ENCODE measurements at places on chromosomes 1 and 21. TPM values are rescaled to one million over a fixed set of nuclear protein-coding genes. Genes with fewer than 3 reads are reported as not detected.
A peak's percentile ranks its signal among the peaks of the same experiment; 100 is the strongest.

DNA sequence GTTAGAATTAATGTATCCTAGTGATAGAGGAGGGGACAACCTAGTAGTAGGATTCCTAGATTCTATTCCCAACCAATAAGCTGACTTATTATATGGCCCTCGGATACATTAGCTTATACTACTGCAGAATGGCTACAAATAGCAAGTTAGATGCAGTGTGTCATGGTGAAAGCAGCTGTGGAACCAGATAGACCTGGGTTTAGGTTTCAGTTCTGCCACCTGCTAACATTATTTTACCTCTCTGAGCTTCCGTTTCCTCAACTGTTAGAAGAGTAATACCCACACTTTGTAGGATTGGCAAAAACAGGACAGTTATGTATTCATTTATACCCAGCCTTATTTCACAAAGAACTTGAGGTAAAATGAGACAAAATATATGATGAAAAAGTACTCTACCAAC, 21.6 kb upstream of the MAGOH start:
- no peak overlapping the region for H3K4me3 ChIP-seq
- H3K4me1 ChIP-seq, result no peaks in the 10 kb centered on the region
- H3K36me3 ChIP-seq, result peaks cover 37% of the 10 kb centered on the region
- H3K27me3 ChIP-seq, result no peaks in the 10 kb centered on the region
- H3K27ac ChIP-seq, result no peak overlapping the region

DNA sequence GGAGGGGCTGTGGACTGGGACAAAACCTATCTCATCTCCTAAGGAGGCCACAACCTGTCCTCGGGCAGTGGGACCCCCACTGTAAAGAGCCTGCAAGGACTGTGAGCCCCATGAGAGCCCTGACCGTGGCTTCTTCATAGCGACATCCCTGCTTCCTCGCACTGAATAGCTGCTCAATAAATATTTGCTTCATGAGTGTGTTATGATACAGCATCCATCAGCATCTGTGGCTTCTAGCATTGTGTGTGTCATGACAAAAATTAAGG, 40.5 kb upstream of the CSF3R start:
- no peaks in the 10 kb centered on the region for H3K4me1 ChIP-seq
- DNase-seq, result no peak
- H3K27me3 ChIP-seq, result no peaks in the 10 kb centered on the region
- H3K4me3 ChIP-seq, result no peak overlapping the region

DNA sequence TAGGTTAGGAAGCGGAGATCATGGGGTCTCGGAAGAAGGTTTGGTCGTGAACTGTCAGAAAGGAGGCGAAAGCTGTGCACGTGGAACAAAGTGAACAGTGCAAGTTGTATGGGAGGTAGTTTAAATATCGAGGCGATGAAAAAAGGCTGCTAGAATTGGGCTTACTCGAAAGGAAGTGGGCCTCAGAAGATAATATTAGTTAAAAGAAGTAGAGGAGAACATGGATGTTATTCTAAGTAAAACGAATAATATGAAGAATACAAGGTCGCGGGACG, 571 bp downstream of the WDR3 start:
- peaks cover 16% of the 10 kb centered on the region for H3K4me1 ChIP-seq
- no peak for DNase-seq
- H3K36me3 ChIP-seq, result peaks cover 15% of the 10 kb centered on the region
- peak overlapping the region; percentile 100 for H3K4me3 ChIP-seq
- H3K27ac ChIP-seq, result peak overlapping the region; percentile 75
- H3K27me3 ChIP-seq, result no peaks in the 10 kb centered on the region

- H3K27me3 ChIP-seq, result no peaks in the 10 kb centered on the region
- no peaks in the 10 kb centered on the region for H3K4me1 ChIP-seq
- no peak overlapping the region for H3K27ac ChIP-seq
- no peak overlapping the region for H3K4me3 ChIP-seq
Observed at GRCh38 chr1:74399249-74399648, 113.2 kb downstream of the LRRC53 start.

DNA sequence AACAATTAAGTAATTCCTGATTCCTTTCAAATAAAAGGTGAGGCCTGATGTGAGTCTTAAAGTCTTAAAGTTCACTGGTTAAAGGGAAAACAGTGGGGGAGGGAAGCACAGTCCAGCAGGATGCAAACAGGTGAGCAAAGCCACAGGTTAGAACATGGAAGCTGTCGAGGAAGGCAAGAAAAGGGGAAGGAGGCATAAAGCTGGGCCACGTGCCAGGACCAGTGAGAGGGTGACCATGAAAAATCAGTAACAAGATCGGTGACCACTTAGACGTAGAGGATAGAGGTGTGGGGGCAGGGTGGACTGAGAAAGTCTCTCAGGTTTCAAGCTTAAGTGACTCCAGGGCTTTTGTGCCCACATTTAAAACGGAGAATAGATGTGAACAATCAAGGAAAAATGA, 231.3 kb downstream of the SETD4 start:
- no peaks in the 10 kb centered on the region for H3K36me3 ChIP-seq
- no peak overlapping the region for H3K4me3 ChIP-seq
- no peaks in the 10 kb centered on the region for H3K27me3 ChIP-seq
- no peak for DNase-seq
- no peak overlapping the region for H3K27ac ChIP-seq
- H3K4me1 ChIP-seq, result no peaks in the 10 kb centered on the region

- no peaks in the 10 kb centered on the region for H3K4me1 ChIP-seq
- no peaks in the 10 kb centered on the region for H3K27me3 ChIP-seq
- no peak overlapping the region for H3K4me3 ChIP-seq
- H3K36me3 ChIP-seq, result peaks cover 53% of the 10 kb centered on the region
Observed at GRCh38 chr21:46559291-46559983, 45.4 kb downstream of the S100B start.

The FBXO28 gene
- 26.6 TPM for polyA plus RNA-seq

Data from keratinocyte (primary cell).